ENCODE measurements at places on chromosomes 11 and 22.

DNA sequence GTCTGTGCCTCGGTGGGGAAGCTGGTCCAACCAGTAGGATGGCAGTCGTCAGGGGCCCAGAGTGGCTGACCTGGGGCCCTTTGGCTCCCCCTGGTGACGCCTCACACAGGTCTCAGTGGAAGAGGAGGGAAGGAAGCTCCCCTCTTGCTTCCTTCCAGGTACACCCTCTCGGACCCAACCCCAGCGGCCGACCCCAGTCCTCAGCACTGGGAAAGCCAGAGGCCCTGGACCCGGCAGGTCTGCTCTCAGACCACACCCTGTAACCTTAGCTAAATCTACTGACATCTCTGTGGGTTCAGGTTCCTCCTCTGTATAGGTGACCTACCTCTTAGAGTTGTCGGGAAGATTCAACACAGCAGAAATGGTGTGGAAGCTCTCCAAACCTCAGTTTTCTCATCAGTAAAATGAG, 3.4 kb upstream of the SCUBE1 start:
- no peaks in the 10 kb centered on the region for H3K36me3 ChIP-seq
- no peak overlapping the region for H3K4me3 ChIP-seq
- H3K27me3 ChIP-seq = peaks cover 14% of the 10 kb centered on the region
- H3K4me1 ChIP-seq = no peaks in the 10 kb centered on the region

- H3K4me1 ChIP-seq = peaks cover 10% of the 10 kb centered on the region
- H3K36me3 ChIP-seq = no peaks in the 10 kb centered on the region
Measured at GRCh38 chr11:64007629-64008282, 21.5 kb downstream of the OTUB1 start.

DNA sequence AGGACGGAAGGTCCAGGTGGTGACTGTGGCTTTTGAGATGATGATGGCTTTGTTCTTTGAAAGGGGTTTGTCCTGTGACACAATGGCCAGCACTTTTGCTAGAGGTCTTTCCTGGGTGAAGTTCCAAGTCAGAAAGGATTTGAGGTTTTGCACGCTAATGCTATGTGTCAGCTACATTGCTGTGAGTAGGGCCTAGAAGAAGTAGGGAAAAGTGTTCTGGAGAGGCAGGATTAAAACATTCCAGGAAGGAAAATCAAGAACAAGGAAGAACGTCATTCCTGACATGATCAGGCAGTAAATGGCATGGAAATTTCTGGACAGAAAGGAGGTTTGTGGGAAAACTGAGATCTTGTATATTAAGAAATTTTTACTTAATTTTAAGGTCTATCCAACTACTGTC, 290.7 kb downstream of the NTM start:
- H3K27ac ChIP-seq = no peak overlapping the region
- no peaks in the 10 kb centered on the region for H3K27me3 ChIP-seq
- H3K4me3 ChIP-seq = no peak overlapping the region
- DNase-seq = no peak

DNA sequence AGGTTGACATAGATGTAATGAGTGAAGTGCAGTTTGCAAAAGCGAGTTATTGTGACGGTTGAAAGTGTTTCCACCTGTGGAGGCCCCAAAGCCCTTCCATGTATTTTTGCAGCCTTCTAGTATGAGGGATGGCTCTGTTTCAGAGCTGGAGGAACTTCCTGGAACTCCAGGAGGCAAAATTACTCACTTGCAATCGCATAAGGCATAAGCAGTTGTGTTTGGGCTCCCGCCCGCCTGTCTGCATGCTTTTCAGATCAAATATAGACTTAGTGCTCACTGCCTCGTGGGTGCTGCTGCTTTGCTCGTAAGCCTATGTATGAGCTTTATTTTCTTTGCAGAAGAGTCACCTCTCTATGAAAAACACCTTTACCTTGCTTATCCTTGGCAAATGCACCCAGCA, 146.8 kb upstream of the LARGE1 start:
- no peaks in the 10 kb centered on the region for H3K27me3 ChIP-seq
- no peak overlapping the region for H3K27ac ChIP-seq
- H3K36me3 ChIP-seq = no peaks in the 10 kb centered on the region
- peak; percentile 10 for DNase-seq
- no peaks in the 10 kb centered on the region for H3K4me1 ChIP-seq

DNA sequence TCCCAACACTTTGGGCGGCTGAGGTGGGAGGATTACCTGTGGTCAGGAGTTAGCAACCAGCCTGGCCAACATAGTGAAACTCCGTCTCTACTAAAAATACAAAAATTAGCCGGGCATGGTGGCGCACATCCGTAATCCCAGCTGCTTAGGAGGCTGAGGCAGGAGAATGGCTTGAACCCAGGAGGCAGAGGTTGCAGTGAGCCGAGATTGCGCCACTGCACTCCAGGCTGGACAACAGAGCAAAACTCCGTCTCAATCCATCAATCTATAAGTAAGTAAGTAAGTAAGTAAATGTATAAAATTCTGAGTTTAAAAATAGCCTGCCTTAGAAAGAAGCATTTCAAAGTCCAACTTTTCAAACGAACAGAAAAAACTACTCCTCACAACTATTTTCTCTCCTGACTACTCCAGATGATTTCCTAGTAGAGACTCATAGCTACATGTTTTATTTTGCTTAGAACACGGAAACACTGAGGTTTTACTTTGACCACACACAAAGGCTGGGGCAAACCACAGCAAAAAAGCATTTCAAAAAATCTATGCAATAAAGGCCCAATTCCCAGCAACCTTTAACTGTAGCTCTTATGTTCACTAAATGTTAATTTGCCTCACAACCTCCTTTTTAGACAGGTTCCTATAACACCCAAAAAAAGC, 16.3 kb downstream of the SPTY2D1 start:
- peak overlapping the region; percentile 76 for H3K27ac ChIP-seq
- no peak for DNase-seq

GRCh38 chr11:9301720-9302119, 12.7 kb downstream of the TMEM41B start:
- no peaks in the 10 kb centered on the region for H3K4me1 ChIP-seq
- peaks cover 20% of the 10 kb centered on the region for H3K36me3 ChIP-seq
- no peak for DNase-seq
- H3K4me3 ChIP-seq = no peak overlapping the region
- H3K27ac ChIP-seq = no peak overlapping the region

GRCh38 chr22:32342977-32343376, 14.7 kb upstream of the RFPL3 start:
- no peak for DNase-seq
- H3K27ac ChIP-seq = no peak overlapping the region
- H3K27me3 ChIP-seq = no peaks in the 10 kb centered on the region

DNA sequence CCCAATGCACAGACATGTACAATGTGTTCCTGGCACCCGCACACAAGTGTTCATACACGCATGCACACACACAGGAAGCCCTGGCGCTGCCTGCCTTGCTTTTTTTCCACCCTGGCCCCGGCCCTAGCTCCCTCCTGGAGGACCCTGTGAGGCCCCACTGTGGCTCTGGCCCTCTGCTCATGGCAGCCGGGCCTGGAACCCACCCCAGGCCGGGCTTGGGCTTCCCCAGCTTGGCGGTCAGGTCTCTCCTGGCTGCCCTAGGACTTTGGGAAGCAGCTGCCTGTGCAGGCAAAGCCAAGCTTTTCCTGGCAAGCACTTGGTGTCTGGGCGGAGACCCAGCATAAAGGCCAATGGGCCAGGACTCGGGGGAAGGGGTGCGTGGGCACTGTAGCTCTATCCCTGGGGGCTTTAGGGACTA, 30.5 kb downstream of the CD82 start:
- peak overlapping the region; percentile 85 for H3K27ac ChIP-seq
- peaks cover 51% of the 10 kb centered on the region for H3K4me1 ChIP-seq
- H3K27me3 ChIP-seq = no peaks in the 10 kb centered on the region
- DNase-seq = peak; percentile 88
- no peak overlapping the region for H3K4me3 ChIP-seq
- H3K36me3 ChIP-seq = no peaks in the 10 kb centered on the region

GRCh38 chr11:134125507-134125906, 56.6 kb downstream of the JAM3 start:
- peak overlapping the region; percentile 61 for H3K27ac ChIP-seq
- H3K4me3 ChIP-seq = peak overlapping the region; percentile 70
- H3K36me3 ChIP-seq = no peaks in the 10 kb centered on the region
- no peak for DNase-seq

DNA sequence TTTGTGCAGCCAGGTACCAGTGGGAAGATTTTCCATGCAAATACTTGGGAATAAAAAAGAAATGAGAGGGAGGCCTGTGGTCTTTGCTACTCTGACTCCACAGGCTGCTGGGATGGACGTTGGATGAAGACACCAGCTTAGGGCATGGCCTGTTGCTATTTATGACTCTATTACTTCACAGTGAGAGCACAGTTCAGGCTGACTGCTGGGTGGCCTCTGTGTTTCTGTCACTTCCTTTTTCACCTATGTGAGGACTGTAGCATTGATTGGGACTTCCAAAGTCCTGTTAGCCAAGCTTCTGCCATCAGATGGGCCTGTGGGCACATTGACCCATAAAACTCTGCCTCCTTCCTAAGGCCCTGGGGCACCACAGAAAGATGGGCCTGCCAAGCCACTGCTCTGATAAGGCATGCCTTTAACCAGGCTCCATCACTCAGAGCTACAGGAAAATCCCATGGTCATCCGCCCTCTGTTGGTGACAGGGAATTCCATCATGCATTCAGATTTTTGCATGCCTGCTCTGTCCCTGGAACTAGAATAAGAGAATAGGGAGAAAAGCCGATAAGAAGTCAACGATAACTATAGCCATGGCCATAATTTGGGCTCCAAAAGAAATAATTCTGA, 64.6 kb downstream of the KCNJ1 start:
- H3K27me3 ChIP-seq = no peaks in the 10 kb centered on the region
- H3K27ac ChIP-seq = no peak overlapping the region
- DNase-seq = no peak

DNA sequence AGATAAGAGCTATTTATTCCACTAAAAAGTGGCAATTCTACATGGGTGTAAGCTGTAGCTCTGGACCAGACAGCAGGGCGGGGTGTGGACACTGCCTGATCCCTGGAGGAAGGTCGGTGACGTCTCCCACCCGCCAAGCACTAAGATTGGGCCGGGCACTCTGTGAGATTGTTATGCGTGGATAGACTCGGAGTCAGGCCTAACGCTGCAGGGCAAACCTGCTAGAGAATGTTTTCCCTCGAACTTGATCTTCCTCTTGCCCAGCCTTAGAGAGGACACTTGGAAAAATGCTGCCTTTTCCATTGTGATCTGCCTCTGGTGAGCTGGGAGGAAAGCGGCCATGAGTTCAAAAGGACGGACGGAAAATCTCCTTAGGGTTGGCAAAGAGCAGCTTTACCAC, 1273.4 kb downstream of the TBC1D22A start:
- no peaks in the 10 kb centered on the region for H3K27me3 ChIP-seq
- H3K4me1 ChIP-seq = no peaks in the 10 kb centered on the region
- H3K4me3 ChIP-seq = no peak overlapping the region
- no peaks in the 10 kb centered on the region for H3K36me3 ChIP-seq
- H3K27ac ChIP-seq = no peak overlapping the region

DNA sequence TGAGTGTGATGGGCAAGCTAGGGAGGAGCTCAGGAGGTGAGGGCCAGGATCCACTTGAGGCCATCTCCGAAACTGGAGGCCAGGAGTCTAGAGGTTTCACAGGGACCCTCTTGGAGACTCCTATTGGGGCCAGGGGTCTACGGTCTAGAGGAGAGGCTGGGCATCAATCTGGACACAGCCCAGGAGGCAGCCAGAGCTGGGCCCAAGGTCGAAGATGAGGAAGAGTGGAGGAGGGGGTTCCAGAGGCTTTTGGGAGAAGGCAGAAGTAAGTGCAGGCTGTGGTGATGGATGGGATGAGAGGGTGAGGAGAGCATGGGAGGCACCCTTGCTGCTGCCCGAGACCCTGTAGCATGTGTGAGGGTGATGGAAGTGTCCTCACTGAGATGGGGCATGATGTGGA, 56.6 kb downstream of the LRRC32 start:
- H3K4me1 ChIP-seq = peaks cover 20% of the 10 kb centered on the region
- H3K36me3 ChIP-seq = no peaks in the 10 kb centered on the region
- no peak for DNase-seq
- H3K4me3 ChIP-seq = no peak overlapping the region
- peak overlapping the region; percentile 88 for H3K27ac ChIP-seq

DNA sequence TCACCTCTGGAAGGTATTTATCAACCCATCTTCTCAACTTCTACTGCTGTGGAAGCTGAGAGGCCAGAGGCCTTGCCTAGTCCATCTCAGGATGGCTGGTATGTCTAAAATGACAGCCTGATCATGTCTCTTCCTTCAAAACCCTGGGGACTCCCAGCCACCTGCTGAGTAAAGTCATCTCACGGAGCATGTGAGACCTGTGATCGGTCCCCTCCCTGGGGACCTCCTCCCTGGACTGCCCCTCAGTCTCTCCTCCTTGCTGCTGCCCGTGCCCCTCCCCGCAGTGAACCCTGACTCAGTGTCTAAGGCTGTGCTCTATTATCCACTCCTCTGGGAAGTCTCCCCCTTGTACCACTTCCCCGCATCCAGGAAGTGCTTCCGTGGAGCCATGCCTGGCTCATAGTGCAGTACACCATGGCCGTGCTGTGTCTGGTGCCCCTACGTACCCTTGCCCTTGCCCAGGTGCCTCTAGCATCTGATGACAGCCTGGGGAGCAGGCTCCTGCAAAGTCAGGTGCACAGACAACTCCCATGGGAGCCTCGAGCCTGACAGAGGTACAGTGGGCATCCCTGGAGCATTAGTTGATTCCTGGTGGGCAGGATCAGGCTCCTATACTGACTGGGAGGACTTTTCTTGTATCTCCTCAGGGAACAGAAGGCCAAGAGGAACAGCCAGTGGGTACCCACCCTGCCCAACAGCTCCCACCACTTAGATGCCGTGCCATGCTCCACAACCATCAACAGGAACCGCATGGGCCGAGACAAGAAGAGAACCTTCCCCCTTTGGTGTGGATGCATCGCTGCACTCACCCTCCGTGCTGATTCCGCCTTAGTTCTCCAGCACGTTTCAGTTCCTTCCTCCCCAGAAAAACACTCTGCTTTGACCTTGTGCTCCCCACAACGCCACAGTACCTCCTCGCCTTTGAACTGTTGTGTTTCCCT, 13.8 kb downstream of the SMARCB1 start:
- DNase-seq = no peak
- no peak overlapping the region for H3K4me3 ChIP-seq
- no peak overlapping the region for H3K27ac ChIP-seq
- H3K27me3 ChIP-seq = no peaks in the 10 kb centered on the region

GRCh38 chr11:64146036-64146955, 19.6 kb downstream of the MACROD1 start:
- no peak overlapping the region for H3K4me3 ChIP-seq
- peaks cover 3% of the 10 kb centered on the region for H3K4me1 ChIP-seq
- H3K27me3 ChIP-seq = no peaks in the 10 kb centered on the region
- H3K36me3 ChIP-seq = no peaks in the 10 kb centered on the region

GRCh38 chr11:104529213-104529612, 365.3 kb upstream of the PDGFD start:
- no peak overlapping the region for H3K4me3 ChIP-seq
- H3K27ac ChIP-seq = no peak overlapping the region
- H3K36me3 ChIP-seq = no peaks in the 10 kb centered on the region
- DNase-seq = no peak

All from ascending aorta (tissue), 2 donors.